ENCODE measurements at places on chromosomes 4 and X. TPM values are rescaled to one million over a fixed set of nuclear protein-coding genes. Genes with fewer than 3 reads are reported as not detected.

- no peak for DNase-seq
Observed at GRCh38 chr4:34372815-34373214, 1871.5 kb downstream of the ARAP2 start.

DNA sequence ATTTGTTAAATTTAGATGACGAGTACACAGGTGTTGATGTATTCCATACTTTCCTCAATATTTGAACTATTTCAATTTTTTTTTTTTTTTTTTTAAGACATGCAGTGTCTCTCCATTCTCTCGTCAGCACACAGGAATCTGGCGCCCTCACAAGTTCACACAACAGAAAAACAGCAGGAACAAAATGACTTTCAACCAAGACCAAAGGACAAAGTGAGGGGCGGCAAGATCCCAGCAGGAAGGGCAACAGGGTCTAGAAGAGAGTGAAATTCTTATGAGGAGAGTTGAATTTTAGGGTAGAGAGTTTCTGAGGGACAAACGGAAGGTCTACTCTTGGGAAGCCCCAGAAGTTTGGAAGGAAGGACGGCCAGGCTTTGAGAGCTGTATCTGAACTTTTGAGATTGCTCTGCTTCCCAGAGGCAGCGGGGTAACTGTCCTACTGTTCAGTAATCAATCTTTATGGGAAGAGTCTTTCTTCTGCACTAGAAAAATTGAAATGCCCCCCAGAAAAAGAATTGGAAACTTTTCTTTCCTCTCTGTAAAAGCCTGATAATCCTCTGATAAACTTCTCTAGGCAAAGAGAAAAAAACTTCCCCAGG is 760.2 kb downstream of the RAB28 start:
- DNase-seq = peak; percentile 82

GRCh38 chr4:106985830-106986229 is 50.3 kb downstream of the DKK2 start:
- DNase-seq = no peak

GRCh38 chr4:13411942-13412341 is 72.2 kb downstream of the RAB28 start:
- DNase-seq = no peak

DNA sequence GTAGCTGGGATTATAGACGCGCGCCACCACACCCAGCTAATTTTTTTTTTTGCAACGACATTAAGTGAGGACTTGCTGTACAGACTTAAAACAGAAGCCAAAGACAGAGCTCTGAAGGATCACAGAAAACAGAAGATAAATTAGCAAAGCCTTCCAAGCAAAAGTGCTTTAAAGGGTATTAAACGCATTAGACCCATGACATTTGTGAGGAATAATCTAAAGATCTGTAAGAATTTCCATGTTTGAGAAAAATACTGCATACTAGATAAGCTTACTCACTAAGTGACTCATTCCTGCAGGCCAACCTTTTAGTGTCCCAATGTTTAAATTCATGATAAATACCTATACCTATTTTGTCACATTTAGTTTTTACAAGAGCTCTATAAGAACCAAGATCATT is 27.4 kb downstream of the SMARCA1 start:
- DNase-seq = no peak

DNA sequence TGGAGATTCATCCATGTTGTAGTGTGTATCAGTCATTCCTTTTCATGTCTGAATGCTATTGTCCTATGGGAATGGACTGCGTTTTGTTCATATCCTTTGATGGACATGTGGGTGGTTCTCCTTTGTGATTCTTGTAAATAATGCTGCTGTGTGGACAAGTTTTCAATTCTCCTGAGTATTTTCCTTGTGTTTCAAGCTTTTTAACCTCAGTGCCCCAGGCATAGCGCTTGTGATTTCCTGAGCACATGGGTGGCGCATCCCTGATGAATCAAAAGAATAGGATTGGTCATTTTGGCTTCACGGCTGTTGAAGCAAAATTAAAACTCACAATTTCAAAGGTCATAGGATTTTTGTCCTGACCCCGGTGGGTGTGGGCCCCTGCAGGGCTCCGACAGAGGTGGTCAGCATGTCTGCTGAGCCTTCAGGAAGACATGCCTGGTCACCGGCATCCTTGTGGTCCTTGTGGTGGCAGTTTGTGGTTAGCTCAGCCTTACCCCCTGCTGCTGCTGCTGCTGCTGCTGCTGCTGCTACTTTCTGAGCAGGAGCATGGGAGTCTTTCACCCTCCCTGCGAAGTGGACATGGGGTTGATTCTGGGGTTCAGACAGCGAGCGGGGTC is 30.0 kb downstream of the SHROOM2 start:
- no peak for DNase-seq

DNA sequence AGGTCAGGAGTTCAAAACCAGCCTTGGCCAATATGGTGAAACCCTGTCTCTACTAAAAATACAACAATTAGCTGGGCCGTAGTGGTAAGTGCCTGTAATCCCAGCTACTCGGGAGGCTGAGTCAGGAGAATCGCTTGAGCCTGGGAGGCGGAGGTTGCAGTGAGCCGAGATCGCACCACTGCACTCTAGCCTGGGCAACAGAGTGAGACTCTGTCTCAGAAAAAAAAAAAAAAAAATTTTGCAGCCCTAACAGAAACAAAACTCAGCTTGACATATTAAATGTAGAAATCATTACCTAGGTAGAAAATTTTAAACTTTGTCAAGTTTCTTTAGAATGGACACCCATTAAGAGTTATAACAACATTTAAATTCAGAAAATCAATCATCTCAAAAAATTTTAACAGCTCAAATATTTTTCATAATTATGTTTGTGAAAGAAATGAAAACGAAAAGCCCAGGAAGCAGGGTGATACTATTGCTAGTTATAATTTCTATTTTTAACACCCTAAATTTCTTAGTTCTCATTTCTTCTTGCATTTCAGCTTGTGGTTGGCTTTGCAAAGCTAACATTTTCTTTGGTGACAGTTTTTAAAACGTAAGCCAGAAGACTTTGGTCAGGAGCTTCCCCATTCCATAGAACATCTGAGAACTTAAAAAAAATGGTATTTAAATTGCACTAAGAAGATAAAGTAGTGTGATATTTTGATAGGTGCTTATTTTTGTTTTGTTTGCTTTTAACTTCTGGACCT is 33.3 kb upstream of the RBBP7 start:
- DNase-seq = no peak

DNA sequence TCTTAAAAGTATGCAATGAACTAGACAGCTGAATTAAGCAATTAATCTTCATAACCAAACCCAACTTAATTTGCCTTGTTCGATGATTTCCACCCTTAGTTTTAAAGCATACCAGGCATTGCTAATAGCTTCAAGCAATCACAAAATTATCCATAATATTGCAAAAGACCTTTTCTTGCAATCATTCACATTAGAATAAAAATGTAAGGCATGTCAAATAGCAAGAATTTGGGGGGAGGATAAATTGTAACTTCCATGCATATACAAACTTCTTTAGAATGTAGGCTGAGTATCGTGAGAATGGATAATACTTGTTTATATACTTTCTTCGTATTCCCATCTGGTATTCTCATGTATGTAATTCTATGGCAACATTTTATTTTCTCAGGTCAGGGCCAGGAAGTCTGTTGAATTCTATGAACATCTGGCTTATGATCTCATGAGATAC is 28.7 kb upstream of the BMP2K start:
- no peak for DNase-seq

- DNase-seq = no peak
Observed at GRCh38 chrX:2974961-2975360, 31.4 kb upstream of the ARSH start.

DNA sequence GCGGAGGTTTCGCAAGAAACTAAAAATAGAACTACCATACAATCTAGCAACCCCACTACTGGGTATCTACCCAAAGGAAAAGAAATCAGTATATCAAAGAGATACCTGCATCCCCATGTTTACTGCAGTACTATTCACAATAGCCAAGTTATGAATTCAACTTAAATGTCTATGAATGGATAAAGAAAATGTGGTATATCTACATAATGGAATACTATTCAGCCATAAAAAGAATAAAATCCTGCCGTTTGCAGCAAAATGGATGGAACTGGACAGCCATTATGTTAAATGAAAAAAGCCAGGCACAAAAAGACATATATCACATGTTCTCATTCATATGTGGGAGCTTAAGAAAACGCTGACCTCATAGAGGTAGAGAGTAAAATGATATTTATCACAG is 65.3 kb downstream of the LCORL start:
- DNase-seq = no peak

DNA sequence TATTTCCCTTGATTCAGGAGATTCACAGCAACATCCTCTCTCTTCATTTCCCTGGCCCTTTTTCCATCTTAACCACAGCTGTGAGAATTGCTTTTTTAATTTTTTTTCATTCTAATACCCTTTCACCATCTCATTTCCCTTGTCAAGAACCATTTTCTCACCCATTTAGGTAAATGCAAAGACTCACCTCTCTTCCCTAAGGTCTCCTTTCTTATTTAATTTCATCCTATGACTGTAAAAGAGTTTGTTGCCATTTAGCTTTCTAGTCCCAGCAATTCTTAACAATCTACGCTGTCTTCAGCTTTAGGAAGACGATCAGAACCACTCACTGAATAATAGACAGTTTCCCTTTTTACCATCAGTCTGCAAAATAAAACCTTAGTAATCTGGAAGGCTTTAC is 241.1 kb upstream of the ETNPPL start:
- DNase-seq = no peak

DNA sequence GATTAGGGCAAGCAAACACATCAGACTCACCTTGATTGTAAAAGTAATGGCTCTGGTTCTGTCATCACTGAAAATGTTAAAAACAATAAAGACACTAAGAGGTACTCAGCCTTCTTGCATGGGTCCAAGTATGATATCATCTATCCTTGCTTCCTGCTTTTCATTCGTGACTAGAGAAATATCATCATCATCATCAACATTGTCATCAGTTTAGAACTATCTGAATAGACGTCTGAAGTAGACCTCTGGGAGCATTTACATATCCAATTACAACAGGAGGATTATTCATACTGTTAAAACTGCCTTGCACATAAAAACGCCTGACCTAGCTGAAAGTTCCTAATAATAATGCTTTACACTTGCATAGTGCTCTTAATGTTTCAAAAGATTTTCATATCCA is 9.8 kb upstream of the FRAS1 start:
- no peak for DNase-seq

- no peak for DNase-seq
Observed at GRCh38 chrX:73563738-73564068, 706 bp downstream of the CHIC1 start.

- DNase-seq = no peak
Observed at GRCh38 chr4:72591547-72592454, 22.8 kb upstream of the ADAMTS3 start.

DNA sequence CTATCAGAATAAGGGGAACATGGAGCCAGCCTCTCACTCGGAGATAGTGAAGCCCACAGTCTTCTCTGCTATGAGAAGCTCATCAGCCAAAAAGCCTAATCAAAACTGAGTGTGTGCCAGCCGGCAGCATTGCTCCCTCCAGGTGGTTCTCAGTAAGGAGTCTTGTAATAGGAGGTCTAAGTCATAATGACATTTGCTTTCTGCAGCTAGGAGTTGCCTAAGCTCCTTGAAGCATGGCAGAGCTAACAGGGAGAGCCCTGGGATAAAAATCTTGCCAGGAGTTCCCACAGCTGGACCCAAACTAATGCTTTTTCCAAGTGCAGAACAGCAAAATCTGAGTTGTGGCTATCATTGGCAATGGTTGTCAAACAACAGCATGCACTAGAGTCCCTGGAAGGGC is 245.2 kb downstream of the SPATA18 start:
- no peak for DNase-seq

DNA sequence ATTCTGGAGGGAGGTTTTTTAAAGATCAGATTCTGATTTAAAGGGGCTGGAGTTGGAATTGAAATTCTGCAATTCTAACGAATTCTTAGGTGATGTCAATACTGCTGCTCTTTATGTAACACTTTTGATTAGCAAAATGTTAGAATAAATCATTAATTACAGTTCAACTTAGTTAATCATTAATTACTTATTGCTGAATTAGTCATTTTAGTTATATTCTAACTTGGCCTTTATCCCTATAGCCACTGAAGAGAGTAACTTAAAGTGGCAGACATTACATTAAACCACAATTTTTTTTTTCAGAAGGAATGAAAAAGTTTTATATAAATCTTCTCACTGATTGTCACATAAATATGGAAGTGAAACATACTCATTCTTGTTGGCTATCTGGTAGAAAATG is 206.6 kb upstream of the ITM2A start:
- no peak for DNase-seq

The HTN3 gene
- total RNA-seq = not detected

The POU3F4 gene
- total RNA-seq = not detected

The CLIC2 gene
- not detected for total RNA-seq

The DDX53 gene
- not detected for total RNA-seq

The SOWAHD gene
- 1.9 TPM for total RNA-seq

The GPR101 gene
- total RNA-seq = not detected

The MTTP gene
- total RNA-seq = 0.42 TPM

The COL4A6 gene
- total RNA-seq = 277 TPM

The MAGEB18 gene
- total RNA-seq = not detected

The ABLIM2 gene
- total RNA-seq = 0.52 TPM

The AKAP4 gene
- not detected for total RNA-seq

Measured in endodermal cell (in vitro differentiated cells).